ENCODE measurements at places on chromosomes 12 and 14. TPM values are rescaled to one million over a fixed set of nuclear protein-coding genes. Genes with fewer than 3 reads are reported as not detected.
A peak's percentile ranks its signal among the peaks of the same experiment; 100 is the strongest.

The NUP37 gene
- total RNA-seq = 53.9 TPM

DNA sequence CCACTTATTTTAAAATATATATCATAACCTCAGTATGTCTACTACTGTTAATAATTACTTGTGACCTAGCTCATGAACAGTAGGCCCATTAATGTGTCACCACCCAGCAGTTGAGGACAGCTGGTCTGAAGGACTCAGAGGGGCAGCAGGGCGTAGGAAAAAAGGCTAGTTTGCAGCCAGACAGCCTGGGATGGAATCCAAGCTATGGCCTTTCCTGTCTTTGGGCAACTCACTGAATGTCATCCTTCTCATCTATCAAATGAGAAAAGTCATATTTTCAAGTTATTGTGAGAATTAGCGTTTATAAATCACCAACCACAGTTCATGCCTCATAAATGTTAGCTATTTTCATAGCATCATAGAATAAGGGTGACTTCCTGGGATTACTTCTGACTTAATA is 12.3 kb downstream of the DENND5B start:
- H3K27me3 ChIP-seq = peaks cover 2% of the 10 kb centered on the region
- no peaks in the 10 kb centered on the region for H3K36me3 ChIP-seq
- H3K27ac ChIP-seq = peak overlapping the region; percentile 43
- H3K4me1 ChIP-seq = peaks cover 42% of the 10 kb centered on the region
- peak; percentile 5 for DNase-seq

GRCh38 chr14:99514552-99515300 is 33.5 kb downstream of the CCNK start:
- no peak for DNase-seq
- peaks cover 5% of the 10 kb centered on the region for H3K36me3 ChIP-seq
- no peak overlapping the region for H3K27ac ChIP-seq
- peaks cover 4% of the 10 kb centered on the region for H3K27me3 ChIP-seq
- no peak overlapping the region for H3K4me3 ChIP-seq

DNA sequence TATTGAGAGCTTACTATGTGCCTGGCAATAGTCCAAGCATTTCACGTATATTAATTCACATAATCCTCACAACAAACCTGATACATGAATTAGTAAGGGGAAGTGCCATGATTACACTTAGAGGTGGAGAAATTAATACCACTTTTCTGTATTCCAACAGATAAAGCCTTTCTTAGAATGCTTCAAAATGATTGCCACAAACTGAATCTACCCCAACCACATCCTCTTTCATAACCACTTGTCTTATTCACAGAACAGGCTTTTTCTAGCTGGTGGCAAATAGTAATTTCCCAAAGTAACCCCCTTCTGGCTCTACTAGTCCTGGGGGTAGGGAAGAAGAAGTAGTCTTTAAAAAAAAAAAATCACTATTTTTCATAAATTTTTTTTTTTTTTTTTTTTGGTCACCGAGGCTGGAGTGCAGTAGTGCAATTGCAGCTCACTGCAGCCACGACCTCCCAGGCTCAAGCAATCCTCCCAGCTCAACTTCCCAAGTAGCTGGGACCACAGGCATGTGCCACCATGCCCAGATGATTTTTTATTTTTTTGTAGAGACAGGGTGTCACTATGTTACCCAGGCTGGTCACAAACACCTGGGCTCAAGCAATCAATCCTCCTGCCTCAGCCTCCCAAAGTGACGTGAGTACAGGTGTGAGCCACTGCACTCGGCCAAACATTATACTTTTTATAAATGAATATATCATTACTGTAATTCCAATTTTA is 59.0 kb upstream of the ARID2 start:
- no peak overlapping the region for H3K4me3 ChIP-seq
- H3K36me3 ChIP-seq = no peaks in the 10 kb centered on the region
- H3K27ac ChIP-seq = no peak overlapping the region
- H3K27me3 ChIP-seq = no peaks in the 10 kb centered on the region
- DNase-seq = no peak

The CNTN1 gene
- total RNA-seq = not detected

DNA sequence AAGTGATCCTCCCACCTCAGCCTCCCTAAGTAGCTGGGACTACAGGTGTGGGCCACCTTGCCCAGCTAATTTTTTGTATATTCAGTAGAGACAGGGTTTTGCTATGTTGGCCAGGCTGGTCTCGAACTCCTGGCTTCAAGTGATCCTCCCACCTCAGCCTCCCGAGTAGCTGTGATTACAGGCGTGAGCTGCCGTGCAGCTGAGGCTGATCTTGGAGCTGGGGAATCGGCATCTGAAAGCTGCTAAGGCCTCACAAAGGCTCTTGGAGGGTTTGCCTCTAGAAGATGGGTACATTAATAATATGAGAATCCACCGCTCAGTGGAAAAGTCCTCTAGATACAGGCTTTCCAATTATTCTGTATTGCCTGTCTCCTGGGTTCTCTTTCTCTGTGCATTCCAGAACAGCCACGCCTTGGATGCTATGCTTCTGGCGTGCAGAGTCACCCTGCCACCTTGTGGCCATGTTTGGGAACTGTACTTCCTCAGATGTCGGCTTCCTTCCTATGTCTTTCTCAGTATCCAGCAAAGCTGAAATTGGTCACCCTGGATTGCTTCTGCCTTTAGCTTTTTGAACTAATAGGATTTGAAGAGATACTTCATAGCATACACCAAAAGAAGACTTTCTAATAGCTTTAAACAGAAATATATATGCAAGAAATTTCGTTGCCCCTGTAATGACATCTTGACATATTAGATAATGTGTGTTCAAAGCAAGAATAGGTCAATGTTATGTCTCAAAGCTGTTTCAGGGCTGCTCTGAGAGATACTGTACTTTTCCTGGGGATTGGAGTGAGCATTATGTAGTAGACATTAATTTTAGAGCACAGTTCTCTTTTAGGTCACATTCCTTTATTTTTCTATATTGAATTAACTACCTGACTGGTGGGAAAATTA is 75.4 kb downstream of the SNAPC1 start:
- H3K4me3 ChIP-seq = no peak overlapping the region
- peaks cover 3% of the 10 kb centered on the region for H3K27me3 ChIP-seq
- H3K4me1 ChIP-seq = peaks cover 14% of the 10 kb centered on the region
- DNase-seq = peak; percentile 62
- H3K36me3 ChIP-seq = no peaks in the 10 kb centered on the region

The GPR132 gene
- not detected for total RNA-seq

- H3K27me3 ChIP-seq = peaks cover 5% of the 10 kb centered on the region
- no peak overlapping the region for H3K27ac ChIP-seq
- H3K36me3 ChIP-seq = no peaks in the 10 kb centered on the region
- peaks cover 14% of the 10 kb centered on the region for H3K4me1 ChIP-seq
- DNase-seq = peak; percentile 3
Observed at GRCh38 chr14:61839507-61839906, 77.3 kb downstream of the SNAPC1 start.

DNA sequence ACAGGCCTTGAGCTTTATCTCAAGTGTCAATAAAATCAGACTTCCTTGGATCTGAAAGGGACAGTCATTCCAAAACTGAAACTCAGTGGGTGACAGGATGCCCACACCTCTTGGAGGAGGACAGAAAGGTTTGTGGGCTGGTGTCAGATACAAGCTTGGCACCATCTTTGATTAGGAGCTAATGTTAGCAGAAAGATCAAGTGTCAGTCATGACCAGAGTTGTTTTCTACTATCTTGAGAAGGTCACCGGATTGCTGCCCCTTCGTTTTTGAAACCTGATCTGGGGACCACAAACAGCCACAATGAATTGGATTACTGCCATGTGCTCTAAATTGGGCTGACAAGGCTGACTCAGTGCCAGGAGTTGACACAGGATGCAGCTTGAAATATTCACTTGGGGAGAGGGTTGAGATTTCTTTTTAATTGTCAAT is 88.3 kb downstream of the OTOGL start:
- no peak overlapping the region for H3K27ac ChIP-seq
- H3K4me3 ChIP-seq = peak overlapping the region; percentile 47
- peaks cover 58% of the 10 kb centered on the region for H3K4me1 ChIP-seq
- peak; percentile 34 for DNase-seq

DNA sequence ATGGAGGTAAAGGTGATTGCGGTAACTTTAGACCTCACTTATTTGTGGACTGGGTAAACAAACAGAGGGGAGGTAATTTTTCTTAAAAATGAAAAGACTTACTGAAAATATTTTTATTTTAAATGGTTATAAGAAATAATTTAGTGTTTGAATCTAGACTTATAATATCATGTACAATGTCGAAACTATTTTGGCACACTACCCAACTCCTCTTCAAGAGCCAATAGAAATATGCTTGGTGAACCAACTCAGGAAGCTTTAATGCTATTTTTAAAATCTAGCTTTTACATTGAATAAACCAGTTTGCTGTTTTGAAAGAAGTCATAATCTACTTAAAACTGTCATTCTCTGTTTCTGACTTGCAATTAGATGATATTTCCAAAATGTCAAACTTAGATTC is 175.8 kb upstream of the NPAS3 start:
- no peak overlapping the region for H3K4me3 ChIP-seq
- no peak for DNase-seq
- H3K27ac ChIP-seq = no peak overlapping the region
- H3K4me1 ChIP-seq = peaks cover 44% of the 10 kb centered on the region

The TMTC2 gene
- 2.5 TPM for total RNA-seq

- H3K4me1 ChIP-seq = no peaks in the 10 kb centered on the region
- no peak for DNase-seq
- H3K27ac ChIP-seq = no peak overlapping the region
- H3K27me3 ChIP-seq = peaks cover 3% of the 10 kb centered on the region
- no peak overlapping the region for H3K4me3 ChIP-seq
Observed at GRCh38 chr14:65920996-65921395, 508.5 kb downstream of the FUT8 start.

DNA sequence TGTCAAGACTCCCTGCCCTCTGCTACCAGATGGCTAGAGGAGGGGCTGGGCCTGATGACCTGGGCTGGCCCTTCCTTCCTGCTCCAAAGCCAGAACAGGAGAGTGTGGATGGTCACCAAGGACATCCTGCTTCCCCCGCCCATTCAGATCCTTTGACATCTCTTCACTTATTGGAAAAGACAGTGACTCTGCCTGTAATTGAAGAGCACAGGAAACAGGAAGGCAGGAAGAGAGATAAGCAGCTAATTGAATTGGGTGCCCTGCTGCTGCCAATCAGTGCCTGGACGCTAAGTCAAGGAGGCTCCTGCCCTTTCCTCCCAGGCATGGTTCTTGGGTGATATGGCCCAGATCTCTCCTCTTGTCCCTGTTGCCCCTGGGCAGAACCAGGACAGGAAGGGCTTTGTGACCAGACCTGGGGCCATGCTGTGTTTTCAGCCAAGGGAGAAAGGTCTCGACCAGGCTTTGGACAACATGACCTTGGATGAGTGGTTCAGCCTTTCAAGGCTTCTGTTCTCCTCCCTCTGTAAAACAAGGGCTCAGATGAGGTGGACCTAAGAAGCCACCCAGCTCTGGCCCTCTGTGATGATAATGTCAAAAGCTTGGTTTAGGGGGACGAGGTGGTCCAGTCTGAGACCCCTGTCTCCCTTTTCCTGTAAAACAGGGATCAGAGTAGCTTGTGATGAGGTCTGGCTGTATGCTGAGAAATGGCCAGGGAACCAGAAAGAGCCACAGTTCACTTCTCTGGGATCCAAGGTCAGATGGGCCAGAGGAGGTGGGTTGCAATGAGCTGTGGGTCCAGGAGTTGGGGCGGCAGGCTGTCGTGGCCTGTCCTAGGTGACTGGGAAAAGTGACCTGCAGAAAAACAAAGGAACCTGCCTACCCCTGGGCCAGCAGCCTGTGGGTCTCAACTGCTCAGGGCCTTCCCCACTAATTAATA is 38.8 kb downstream of the FAM222A start:
- no peak for DNase-seq
- H3K4me3 ChIP-seq = no peak overlapping the region
- peaks cover 35% of the 10 kb centered on the region for H3K27me3 ChIP-seq
- peaks cover 19% of the 10 kb centered on the region for H3K36me3 ChIP-seq
- no peaks in the 10 kb centered on the region for H3K4me1 ChIP-seq
- H3K27ac ChIP-seq = no peak overlapping the region

The DTX1 gene
- total RNA-seq = not detected

- H3K4me3 ChIP-seq = no peak overlapping the region
- DNase-seq = no peak
- H3K36me3 ChIP-seq = peaks cover 26% of the 10 kb centered on the region
Observed at GRCh38 chr12:54392485-54393206, 8.1 kb upstream of the ZNF385A start.

DNA sequence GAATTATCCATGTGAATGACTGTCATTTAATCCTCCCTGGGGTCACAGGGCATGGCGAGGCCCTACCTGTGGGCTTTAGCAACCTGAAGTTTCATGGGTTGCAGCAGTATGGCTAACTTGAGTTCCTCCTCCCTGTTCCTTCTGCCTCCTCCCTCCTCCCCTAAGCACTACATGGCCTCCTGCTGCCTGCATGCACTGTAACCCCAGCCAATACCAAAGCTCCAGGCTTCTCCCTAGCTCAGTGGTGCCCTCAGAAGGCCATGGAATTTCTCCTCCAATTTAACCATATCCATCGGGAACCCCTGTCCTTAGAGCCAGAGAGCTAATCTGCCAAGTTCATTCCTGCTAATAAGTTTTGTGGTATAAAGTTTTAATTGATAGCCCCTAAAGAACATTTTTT is 95.1 kb downstream of the NT5DC3 start:
- peaks cover 12% of the 10 kb centered on the region for H3K4me1 ChIP-seq
- no peak overlapping the region for H3K27ac ChIP-seq
- peaks cover 10% of the 10 kb centered on the region for H3K27me3 ChIP-seq

DNA sequence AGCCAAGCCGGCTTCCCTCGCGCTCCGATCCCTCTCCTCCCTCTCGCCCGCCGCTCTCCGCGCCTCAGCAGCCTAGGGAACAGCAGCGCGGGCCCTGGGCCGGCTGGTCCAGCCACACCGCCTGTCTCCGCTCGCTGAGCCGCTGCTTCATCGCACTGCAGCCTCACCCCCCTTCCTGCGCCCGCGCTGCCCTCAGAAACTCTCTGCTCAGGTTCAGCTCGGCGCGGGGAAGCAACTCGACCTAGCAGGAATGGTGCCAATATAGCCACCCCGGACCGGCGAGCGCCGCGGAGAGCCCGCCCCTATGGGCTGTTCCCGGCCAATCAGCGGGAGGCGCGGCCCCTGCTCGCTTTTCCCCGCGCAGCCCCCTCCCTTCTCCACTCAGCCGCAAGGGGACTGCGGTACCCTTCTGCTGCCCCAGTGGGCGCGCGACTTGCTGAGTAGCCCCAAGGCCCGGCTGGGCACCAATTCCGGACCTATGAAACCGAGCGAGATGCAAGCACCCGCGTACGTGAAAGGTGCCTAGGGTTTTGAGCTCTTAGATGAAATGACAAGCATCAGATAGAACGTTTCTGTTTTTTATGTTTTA is at the start of gene ADAMTS20:
ADAMTS20 (minus strand) TSS at position 233 of the 589 bp plus-strand sequence. CDS start 282 bp downstream, outside the sequence.
- H3K27ac ChIP-seq = no peak within 1 kb of the TSS
- no peak for DNase-seq
- H3K4me3 ChIP-seq = no peak within 1 kb of the TSS
- H3K36me3 ChIP-seq = no peaks in the 10 kb centered on the region

- H3K27me3 ChIP-seq = peaks cover 28% of the 10 kb centered on the region
- no peak overlapping the region for H3K4me3 ChIP-seq
- H3K4me1 ChIP-seq = peaks cover 17% of the 10 kb centered on the region
- no peak overlapping the region for H3K27ac ChIP-seq
- DNase-seq = no peak
Observed at GRCh38 chr14:72452774-72453173, 441.1 kb downstream of the DPF3 start.

GRCh38 chr12:56437430-56438176 is 11.6 kb downstream of the TIMELESS start:
- H3K4me3 ChIP-seq = no peak overlapping the region
- H3K27me3 ChIP-seq = no peaks in the 10 kb centered on the region
- DNase-seq = no peak
- peaks cover 6% of the 10 kb centered on the region for H3K36me3 ChIP-seq
- H3K4me1 ChIP-seq = no peaks in the 10 kb centered on the region
- no peak overlapping the region for H3K27ac ChIP-seq

- no peak overlapping the region for H3K4me3 ChIP-seq
- H3K27ac ChIP-seq = no peak overlapping the region
- H3K27me3 ChIP-seq = no peaks in the 10 kb centered on the region
- no peaks in the 10 kb centered on the region for H3K36me3 ChIP-seq
- no peak for DNase-seq
- H3K4me1 ChIP-seq = no peaks in the 10 kb centered on the region
Observed at GRCh38 chr14:34137001-34137745, 186.3 kb upstream of the EGLN3 start.

The INSM2 gene
- not detected for total RNA-seq

Measured in HFFc6 (cell line).